ENCODE measurements at places on chromosomes 4 and X. TPM values are rescaled to one million over a fixed set of nuclear protein-coding genes. Genes with fewer than 3 reads are reported as not detected.

Gene NAP1L2
- polyA plus RNA-seq: 2.6 TPM

Gene HTT
- 35.2 TPM for polyA plus RNA-seq

- no peak for DNase-seq
Measured at GRCh38 chrX:40445691-40446090, 135.1 kb upstream of the ATP6AP2 start.

GRCh38 chr4:142112451-142112850 lies 476.1 kb downstream of the IL15 start:
- no peak for DNase-seq

DNA sequence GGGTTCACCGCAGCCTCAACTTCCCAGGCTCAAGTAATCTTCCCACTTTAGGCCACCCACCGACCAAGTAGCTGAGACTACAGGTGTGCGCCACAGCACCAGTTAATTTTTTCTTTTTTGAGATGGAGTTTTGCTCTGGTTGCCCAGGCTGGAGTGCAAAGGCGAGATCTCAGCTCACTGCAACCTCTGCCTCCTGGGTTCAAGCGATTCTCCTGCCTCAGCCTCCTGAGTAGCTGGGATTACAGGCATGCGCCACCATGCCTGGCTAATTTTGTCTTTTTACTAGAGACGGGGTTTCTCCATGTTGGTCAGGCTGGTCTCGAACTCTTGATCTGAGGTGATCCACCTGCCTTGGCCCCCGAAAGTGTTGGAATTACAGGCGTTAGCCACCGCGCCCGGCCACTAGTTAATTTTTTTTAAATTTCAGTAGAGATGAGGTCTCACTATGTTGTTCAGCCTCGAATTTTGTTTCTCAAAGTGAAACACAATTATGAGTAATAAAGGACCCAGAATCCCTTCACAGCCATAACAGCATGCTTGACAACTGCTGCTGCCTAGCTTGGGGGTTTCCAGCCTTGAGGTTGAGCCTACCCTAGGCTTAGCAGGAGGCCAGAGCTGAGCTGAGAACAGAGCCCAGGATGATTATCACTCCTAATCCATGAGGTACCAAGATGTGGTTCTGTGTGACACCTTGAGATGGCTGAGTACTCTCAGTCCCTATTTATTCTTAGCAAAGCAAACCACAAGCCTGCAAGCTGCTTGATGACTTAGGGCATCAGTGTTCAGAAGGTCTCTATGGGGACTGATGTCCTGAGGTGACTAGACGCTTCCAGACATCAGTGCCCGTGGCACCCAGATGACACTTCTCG lies 41.6 kb upstream of the NKRF start:
- no peak for DNase-seq

Gene GABRB1
- not detected for polyA plus RNA-seq

GRCh38 chr4:80171251-80171650 lies 26.1 kb upstream of the PRDM8 start:
- no peak for DNase-seq

DNA sequence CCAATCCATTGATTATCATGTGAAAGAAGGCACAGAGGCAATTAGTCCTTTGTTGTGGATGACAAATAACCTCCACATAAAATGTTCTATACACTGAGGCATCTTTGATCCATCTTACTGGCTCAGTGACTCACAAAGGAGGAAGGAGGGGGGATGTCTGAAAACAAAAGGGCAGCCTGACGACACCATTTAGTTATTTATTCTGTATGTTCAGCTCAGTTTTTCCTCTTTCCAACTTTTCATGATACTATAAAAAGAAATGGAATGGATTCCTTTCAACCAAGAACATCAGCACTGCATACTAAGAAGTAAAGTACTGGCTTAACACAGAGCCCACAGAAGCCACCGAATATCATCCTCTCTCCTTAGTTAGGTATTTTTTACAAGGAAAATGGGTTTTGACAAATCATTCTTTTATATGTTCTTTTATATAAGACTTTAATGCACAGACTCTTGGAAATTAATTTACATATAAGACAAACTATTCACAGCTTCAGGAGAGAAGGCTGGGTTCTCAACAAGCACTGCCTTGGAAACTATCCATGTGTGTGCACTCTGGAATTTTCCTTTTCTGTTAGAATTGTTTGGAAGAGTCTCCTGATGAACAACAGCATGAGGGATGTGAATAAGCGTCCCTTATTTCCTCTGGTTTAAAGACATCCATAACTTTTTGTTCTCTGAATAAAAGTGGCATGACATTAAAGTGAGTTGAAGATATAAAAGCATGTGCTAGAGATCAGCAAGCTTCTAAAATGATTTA lies 135.6 kb downstream of the TSPAN5 start:
- no peak for DNase-seq

DNA sequence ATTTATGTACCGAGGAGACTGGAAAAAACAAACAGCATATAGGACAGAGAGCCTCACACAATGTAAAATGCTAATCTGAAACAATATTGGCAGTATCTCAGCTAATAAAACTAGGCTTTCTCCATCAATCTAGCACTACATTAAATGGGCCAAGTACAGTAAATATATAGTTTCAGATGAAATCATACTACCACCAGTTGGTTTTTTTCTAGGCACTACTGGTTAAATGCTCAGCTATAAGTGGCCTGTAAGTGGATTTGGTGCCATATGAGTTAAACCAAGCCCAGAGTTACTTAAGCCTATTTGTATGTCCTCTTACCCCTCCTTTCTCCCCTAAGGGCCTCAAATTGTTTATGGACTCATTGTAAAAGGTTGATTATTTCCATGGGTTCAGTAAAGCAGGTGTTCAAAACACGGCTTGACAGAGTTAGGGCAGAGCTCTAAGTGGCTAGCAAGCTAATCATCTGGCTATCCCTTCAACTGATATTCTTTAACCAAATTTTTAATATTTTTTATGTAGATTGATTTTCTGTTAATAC lies 57.5 kb downstream of the FAM13A start:
- no peak for DNase-seq

DNA sequence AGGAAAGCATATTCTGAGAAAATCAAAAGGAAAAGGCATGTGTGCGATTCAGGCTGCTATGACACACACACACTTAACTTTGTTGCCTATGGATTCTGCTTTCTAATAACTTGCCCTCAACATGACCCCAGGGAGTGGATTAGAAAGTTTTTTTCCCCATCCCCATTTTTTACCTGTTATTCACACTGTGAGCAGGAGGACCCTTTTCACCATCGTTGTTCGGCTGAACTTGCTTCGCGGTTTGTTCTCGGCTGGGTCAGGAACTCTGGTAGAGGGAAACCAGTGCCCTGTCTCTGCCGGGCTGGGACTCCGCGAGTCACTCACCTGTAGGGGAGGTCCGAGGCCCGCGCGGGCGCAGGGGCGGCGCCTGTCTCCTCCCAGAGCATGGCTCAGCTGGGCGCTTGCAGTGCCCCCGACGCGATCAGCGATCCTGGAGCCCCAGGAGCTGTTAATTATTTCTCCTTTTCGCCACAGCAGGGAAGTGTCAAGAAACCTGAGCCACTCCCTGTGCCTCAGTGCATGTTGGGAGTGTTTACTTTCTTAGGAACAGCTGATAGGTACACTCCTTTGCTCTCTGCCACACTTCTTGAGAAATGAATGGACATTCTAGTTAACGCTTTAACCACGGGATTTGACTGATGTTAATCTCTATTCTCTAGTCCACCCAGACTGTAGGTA lies at the start of gene RASSF6:
RASSF6 (minus strand) TSS at position 322 of the 678 bp plus-strand sequence. CDS start 8,641 bp downstream, outside the sequence.
- peak; percentile 21 for DNase-seq

DNA sequence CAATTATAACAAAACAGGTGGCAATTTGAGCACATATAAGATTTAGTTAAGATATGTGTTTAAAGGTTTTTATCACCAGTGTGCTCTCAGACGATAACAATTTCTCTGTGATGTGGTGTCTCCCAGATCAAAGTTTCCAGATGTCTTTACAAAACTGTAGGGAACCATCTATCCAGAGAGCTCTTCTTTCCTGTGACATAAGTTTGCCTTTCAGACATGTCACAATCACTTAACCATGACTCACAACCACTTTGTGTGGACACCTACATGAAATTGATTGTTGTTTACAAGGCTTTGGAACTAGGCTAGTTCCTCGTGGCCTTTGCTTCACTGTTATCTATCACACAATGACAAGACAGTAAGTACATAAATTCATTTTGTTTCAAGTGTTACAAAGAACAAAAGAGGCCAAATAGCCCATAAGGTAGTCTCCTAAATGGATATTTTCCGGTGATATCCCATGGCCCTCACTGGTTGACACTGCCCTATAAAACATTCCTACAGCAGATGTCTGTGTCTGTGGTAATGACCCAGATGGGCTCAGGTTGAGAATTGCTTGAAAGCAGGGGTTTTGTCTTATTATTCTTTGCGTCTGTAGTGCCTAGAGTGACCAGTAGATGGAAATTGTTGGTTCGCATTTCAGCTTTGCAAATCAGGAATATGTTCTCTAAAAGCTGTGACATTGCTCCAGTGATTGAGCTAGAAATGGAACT lies 297.8 kb upstream of the FAM241A start:
- no peak for DNase-seq

DNA sequence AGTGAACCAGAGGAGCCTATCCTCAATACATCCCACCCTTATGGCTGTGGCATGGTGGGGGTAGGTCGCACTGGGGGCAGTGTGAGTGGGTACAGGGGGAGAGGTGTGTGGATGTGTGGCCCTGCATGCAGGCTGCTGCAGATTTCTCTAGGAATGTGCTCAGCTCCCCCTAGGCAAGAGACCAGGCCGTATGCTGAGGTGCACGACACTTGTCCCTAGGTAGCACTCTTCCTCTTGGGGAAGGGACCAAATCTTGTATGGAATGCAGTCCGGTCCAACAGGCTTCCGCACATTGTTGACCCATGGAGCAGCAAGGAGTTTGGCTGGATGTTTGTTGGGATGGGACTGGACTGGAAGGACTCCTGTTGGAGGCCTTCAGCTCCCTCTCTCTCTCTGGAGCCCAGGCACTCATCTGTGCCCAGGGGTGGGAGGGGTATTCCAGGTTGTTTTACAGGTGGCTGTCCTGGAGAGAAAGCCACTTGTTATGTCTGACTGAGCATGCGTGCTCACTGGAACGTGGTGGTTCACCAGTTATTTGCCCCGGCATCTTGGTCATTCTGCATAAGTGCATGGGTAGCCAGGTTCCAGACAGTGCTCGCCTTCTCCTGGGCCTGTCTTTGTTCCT lies 55.1 kb downstream of the NBDY start:
- peak; percentile 17 for DNase-seq

DNA sequence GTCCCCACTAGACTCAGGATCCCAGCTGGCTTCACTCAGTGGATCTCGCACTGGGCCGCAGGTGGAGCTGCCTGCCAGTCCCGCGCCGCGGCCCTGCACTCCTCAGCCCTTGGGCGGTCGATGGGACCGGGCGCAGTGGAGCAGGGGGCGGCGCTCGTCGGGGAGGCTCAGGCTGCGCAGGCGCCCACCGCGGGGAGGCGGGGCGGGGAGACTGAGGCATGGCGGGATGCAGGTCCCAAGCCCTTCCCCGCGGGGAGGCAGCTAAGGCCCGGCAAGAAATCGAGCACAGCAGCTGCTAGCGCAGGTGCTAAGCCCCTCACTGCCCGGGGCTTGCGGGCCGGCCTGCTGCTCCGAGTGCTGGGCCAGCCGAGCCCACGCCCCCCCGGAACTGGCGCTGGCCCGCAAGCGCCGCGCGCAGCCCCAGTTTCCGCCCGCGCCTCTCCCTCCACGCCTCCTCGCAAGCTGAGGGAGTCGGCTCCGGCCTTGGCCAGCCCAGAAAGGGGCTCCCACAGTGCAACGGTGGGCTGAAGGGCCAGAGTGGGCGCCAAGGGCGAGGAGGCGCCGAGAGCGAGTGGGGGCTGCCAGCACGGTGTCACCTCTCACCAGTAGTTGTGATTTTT lies 1038.0 kb downstream of the PCDH19 start:
- DNase-seq: no peak

DNA sequence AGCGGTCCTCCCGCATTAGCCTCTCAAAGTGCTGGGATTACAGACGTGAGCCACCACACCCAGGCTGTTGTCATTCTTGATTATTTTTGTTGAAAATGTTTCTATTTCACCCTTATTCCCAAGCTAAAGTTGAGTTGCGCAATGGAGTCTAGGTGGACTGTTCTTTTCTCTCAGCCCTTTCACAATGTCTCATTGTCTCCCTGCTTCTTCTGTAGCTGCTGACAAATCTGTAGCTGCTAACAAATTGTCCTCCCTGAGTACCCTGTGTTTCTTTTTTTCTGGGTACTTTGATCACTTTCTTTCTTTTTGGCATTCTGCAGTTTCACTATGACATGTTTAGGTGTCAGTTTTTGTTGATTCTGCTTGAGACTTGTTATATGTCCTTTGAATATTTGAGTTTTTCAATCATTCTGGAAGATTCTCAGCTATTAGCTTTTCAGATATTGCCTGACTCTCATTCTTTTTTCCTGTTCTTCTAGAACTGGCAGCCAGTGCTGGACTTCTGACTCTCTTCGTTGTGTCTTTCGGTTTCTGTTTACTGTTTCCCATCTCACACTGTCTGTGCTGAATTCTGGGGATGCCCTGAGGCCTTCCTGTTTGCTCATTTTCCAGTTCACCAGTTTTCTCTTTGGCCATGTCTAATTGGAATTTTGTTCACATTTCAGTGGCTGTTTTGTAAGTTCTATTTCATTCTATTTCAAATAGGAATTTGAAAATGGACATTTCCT lies 6.6 kb downstream of the ABCD1 start:
- no peak for DNase-seq

GRCh38 chr4:159547645-159548308 lies 444.9 kb downstream of the RAPGEF2 start:
- no peak for DNase-seq

Gene TRIM61
- polyA plus RNA-seq: 1.5 TPM

DNA sequence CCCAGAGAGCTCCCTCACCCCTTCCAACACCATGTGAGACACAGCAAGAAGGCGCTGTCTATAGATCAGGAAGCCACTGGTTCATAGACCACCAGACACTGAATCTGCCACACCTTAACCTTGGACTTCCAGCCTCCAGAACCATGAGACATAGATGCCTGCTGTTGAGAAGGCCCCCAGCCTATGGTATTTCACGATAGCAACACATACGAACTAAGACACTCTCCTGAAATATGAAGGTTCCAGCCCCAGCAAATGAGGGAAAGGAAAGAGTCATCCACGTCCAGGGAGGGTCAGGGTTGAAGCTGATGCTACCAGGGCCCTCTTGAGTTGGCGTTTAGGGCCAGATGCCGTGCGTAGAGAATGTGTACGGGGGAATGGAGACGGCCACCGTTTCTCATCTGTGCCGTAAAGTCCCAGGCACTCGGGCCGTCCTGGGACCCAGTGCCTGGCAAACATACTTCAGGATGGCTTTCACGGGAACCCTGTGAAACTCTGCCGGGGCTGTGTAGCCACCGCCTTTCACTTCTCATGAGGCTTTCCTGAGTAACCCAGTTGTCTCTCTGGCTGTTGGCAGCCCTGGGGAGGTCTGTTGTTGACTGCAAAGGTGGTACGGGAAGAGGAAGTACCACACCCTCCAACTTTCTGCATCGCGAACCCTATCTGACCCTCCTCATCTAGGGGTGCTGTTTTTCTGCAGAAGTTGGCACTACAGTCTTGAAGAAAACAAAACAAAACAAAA lies 17.7 kb upstream of the P2RY8 start:
- DNase-seq: no peak

DNA sequence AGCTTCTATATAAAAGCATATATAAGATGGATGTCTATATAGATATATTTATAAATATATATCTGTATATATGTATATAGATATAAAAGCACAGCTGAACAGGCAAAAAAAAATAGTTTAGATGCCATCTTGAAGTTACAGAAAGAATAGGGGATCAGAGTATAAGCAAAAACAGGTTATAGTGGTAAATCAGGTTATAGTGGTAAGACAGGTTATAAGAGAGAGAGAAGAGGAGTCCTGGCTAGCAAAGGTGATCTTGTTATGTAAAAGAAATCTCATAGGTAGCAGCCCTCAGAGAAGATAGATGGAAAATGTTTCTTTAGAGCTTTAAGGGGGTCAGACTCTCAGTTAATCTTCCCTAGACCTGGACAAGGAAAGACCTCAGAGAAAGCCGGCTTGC lies 1263.1 kb downstream of the PCDH7 start:
- DNase-seq: no peak

Gene TMPRSS11A
- polyA plus RNA-seq: not detected

Gene H2BW2
- polyA plus RNA-seq: not detected
